NT2/D1 (cell line): ENCODE measurements at places on chromosomes 1 and 21.

- DNase-seq = no peak
Measured at GRCh38 chr1:57063406-57064125, 97.8 kb upstream of the C8B start.

GRCh38 chr1:232728507-232729263 is 76.5 kb upstream of the MAP10 start:
- no peak for DNase-seq

DNA sequence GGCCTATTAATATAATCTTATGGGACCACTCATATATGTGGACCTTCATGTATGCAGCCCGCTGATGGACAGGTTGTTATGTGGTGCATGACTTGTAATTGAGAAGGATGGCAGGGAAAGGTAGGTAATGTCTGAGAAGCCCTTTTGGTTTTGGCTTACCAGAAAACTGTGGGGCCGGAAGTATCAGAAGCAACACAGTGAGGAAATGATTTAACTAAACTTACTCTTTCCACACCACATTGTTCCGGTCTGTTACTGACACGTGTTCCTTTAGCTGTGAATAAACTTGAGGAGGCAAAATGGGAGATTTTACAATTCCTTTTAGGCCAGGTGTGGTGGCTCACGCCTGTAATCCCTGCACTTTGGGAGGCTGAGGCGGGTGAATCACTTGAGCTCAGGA is 32.4 kb downstream of the KIF1B start:
- DNase-seq = no peak

GRCh38 chr1:55478742-55479141 is 263.6 kb upstream of the USP24 start:
- DNase-seq = no peak

- DNase-seq = no peak
Measured at GRCh38 chr21:38950435-38951094, 144.8 kb downstream of the ETS2 start.

GRCh38 chr1:9422911-9423505 is 116.3 kb upstream of the SLC25A33 start:
- no peak for DNase-seq

GRCh38 chr1:183096894-183097293 is 73.7 kb downstream of the LAMC1 start:
- DNase-seq = no peak

DNA sequence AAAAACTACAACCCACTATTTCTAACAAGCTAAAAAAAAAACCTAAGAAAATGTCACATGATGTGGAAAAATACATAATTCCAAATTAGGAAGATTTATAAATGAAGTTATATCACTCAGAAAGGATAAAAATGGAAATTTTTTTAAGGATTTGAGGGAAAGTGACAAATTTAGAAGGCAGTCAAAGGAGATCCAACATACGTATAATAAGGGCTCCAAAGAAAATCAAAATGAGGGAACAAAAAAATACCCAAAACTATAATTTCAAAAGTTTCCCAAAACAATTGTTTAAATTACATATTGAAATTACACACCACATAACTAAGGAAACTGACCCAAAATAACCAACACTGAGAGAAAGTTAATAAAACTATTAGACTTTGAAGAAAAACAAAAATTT is 381.1 kb upstream of the KAZN start:
- DNase-seq = no peak

DNA sequence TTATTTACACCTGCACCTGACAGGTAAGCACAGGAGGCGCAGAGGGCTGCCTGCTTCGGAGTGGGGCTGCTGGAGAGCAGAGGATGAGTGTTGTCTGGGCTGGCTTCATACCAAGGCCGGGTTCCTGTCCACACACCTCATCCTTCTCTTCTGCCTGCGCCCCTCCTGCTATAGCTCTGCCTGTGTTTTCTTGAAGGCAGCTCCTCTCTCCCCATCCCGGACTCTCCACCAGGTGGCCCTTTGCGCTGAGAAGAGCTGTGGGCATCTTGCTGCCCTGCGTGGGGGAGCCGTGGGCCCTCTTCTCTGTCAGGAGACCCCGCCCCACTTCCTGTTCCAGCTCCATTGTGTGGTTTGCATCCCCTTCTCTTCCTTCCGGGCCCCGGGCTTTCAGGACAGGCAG is 35.0 kb downstream of the ARHGEF10L start:
- DNase-seq = no peak

DNA sequence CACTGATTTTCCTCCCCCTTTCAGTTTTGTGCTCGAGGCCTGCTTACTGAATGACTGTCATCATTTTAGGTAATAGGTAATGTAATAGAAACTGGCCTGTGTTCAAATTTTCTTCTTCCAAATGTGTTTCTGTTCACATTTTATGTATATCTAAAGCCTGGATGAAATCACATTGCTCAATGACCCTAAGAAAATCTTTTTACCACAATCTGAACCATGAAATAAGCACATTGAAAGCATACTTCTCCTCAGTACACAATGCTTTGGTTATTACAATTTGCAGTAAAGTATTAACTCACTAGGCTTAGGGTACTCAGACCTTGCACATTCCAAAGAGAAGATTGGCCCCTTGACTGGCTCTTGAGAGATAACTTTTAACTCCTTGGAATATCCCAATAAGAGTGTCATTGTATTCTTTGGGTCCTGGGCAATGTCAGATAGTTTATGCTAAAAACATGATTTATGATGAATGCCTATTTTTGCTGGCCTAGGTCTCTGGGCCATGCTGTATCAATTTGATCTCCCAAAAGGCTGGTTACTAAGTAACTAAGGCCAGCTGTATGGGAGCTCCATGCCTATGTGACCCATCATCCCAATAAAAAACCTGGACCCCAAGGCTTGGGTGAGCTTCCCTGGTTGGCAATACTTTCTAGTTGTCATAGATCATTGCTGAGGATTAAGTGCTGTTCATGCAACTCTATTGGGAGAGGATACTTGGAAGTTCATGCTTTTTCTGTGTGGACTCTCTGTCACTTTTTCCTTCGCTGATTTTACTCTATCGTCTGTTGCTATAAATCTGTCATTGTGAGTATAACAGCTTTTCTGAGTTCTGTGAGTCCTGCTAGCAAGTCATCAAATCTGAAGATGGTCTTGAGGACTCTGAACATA is 293.9 kb downstream of the GRIK1 start:
- DNase-seq = no peak

DNA sequence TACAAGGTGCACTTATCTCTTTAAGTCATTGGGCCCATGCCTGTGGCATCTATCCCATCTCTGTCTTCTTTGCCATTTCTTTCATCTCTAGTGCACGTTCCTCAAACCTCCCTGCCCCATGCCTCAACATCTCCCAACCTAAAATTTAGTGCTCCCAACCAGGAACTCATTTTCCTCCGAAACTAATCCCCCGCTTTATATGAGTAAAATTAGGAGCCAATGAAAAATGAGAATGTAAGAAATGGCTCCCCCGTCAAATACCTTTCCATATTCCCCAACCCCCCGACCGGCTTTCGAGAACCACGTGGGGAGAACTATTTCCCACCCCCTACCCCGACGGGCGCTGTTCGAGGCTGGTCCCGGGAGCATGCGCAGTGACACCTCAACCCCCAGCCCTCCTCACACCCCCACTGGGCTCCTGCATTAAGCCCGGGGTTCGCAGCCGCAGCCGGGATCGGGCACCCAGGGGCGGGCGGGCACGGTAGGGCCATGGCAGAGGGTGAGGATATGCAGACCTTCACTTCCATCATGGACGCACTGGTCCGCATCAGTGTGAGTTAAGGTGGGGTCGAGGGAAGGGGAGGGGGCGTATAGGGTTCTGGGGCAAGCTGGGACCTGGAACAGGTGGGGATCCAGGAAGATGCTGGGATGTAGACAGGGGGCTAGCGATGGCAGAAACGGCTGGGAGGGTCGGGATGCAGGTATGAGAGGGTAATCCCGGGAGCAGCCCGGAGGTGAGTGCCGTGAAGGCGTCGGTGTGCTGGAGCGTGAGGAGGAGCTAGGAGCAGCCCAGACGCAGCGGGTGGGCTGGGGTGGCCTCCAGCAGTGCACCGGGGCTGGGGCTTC is at the start of gene TRIM46:
Gene TRIM46, plus strand, starts transcription at position 372 of the 846 bp plus-strand sequence. Its CDS starts 118 bp downstream, at position 490.
- DNase-seq = no peak

GRCh38 chr1:101526813-101527212 is 290.0 kb downstream of the S1PR1 start:
- no peak for DNase-seq
